ENCODE measurements at places on chromosomes 7 and 10. TPM values are rescaled to one million over a fixed set of nuclear protein-coding genes. Genes with fewer than 3 reads are reported as not detected.
A peak's percentile ranks its signal among the peaks of the same experiment; 100 is the strongest.

Gene SPOCK2
- total RNA-seq, result 1.6 TPM

Gene SPAM1
- not detected for total RNA-seq

Gene TSPAN13
- 29.9 TPM for total RNA-seq

Gene HOGA1
- total RNA-seq, result 0.28 TPM

DNA sequence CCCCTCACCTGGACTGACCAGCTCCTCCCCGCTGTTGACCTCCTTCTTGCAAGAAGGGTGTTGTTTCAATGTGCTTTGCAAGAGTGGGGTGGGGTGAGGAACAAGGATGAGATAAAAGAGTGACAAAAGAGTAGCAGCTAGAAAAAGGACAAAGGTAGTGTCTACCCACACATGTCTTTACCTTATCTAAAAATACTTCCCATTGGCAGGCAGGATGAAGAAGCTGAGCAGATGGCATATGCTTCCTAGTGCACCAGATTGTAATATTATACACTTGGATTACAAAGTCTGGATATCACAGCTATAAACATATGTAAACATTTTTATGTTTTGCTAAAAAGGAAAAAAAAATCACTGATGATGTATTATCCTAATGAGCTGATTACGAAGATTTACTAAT lies 34.5 kb downstream of the CHN2 start:
- H3K27ac ChIP-seq, result no peak overlapping the region
- no peak overlapping the region for H3K4me3 ChIP-seq
- H3K36me3 ChIP-seq, result no peaks in the 10 kb centered on the region
- no peaks in the 10 kb centered on the region for H3K27me3 ChIP-seq
- no peaks in the 10 kb centered on the region for H3K4me1 ChIP-seq
- DNase-seq, result no peak

- DNase-seq, result no peak
- H3K4me1 ChIP-seq, result no peaks in the 10 kb centered on the region
- no peak overlapping the region for H3K27ac ChIP-seq
- H3K4me3 ChIP-seq, result no peak overlapping the region
Measured at GRCh38 chr10:86888585-86889381, 68.6 kb downstream of the MMRN2 start.

GRCh38 chr7:17108049-17108584 lies 190.3 kb upstream of the AHR start:
- H3K4me3 ChIP-seq, result no peak overlapping the region
- no peak for DNase-seq
- no peaks in the 10 kb centered on the region for H3K36me3 ChIP-seq
- no peak overlapping the region for H3K27ac ChIP-seq
- H3K4me1 ChIP-seq, result no peaks in the 10 kb centered on the region
- H3K27me3 ChIP-seq, result no peaks in the 10 kb centered on the region

GRCh38 chr7:110050785-110051184 lies 1040.1 kb upstream of the LRRN3 start:
- no peak overlapping the region for H3K4me3 ChIP-seq
- no peak for DNase-seq
- no peak overlapping the region for H3K27ac ChIP-seq

- DNase-seq, result no peak
- H3K4me3 ChIP-seq, result no peak overlapping the region
- no peak overlapping the region for H3K27ac ChIP-seq
- H3K36me3 ChIP-seq, result peaks cover 14% of the 10 kb centered on the region
- no peaks in the 10 kb centered on the region for H3K4me1 ChIP-seq
Measured at GRCh38 chr10:119940487-119940886, 48.0 kb downstream of the SEC23IP start.

- no peak overlapping the region for H3K4me3 ChIP-seq
- no peaks in the 10 kb centered on the region for H3K36me3 ChIP-seq
- no peaks in the 10 kb centered on the region for H3K27me3 ChIP-seq
- no peaks in the 10 kb centered on the region for H3K4me1 ChIP-seq
Measured at GRCh38 chr7:79403451-79403850, 50.0 kb downstream of the MAGI2 start.

DNA sequence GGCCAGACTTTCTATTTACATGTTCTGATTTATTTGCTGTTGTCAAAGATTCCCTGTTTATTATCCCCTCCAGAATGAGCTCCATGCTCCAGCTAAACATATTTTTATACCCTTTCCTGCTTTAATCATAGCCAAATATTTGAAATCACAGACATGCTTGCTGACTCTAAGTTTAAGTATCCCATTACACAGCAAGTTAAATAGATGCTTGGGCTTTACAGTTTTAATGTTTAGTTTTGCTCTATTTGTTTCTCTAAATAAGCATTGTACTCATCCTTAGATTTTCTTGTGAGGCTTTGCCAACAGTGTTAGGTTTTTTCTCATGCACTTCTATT lies 196.8 kb downstream of the TAX1BP1 start:
- H3K27ac ChIP-seq, result no peak overlapping the region
- no peaks in the 10 kb centered on the region for H3K4me1 ChIP-seq
- DNase-seq, result no peak
- no peaks in the 10 kb centered on the region for H3K27me3 ChIP-seq
- H3K36me3 ChIP-seq, result no peaks in the 10 kb centered on the region

- no peak overlapping the region for H3K27ac ChIP-seq
- H3K27me3 ChIP-seq, result peaks cover 45% of the 10 kb centered on the region
- peak; percentile 59 for DNase-seq
- no peaks in the 10 kb centered on the region for H3K36me3 ChIP-seq
- H3K4me3 ChIP-seq, result peak overlapping the region; percentile 78
Measured at GRCh38 chr10:110209454-110209925, 2.1 kb downstream of the MXI1 start.

DNA sequence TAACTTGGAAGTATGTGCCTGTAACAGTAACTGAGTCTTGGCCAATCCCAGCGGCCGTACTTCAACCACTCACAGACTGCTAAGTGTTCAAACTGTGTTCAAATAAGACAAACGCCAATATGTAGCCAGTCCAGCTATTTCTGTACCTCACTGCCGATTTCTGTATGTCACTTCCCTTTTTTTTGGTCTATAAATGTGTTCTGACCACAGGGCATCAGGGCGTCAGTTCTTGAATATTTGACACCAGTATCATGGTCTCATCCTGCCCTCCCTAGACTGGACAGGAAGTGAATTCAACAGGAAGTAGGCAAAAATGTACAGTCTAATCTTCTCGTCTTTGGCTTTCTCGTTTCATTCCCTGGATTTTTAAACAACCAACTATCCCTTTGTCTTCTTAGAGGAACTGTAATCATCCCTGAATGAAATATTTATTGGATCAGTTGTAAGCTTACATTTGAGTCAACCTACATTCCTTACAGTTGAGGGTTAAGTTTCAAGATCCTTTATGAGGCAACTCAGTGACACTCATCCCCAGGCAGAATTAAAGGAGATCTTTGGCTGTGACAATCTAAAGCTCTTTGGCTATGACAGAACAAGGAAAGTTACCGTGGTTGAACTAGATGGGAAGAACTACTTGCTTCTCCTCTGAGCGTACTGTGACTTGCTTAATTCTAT lies 232.7 kb downstream of the NSUN6 start:
- no peaks in the 10 kb centered on the region for H3K4me1 ChIP-seq
- H3K4me3 ChIP-seq, result no peak overlapping the region
- DNase-seq, result no peak
- no peak overlapping the region for H3K27ac ChIP-seq
- no peaks in the 10 kb centered on the region for H3K27me3 ChIP-seq
- H3K36me3 ChIP-seq, result no peaks in the 10 kb centered on the region

DNA sequence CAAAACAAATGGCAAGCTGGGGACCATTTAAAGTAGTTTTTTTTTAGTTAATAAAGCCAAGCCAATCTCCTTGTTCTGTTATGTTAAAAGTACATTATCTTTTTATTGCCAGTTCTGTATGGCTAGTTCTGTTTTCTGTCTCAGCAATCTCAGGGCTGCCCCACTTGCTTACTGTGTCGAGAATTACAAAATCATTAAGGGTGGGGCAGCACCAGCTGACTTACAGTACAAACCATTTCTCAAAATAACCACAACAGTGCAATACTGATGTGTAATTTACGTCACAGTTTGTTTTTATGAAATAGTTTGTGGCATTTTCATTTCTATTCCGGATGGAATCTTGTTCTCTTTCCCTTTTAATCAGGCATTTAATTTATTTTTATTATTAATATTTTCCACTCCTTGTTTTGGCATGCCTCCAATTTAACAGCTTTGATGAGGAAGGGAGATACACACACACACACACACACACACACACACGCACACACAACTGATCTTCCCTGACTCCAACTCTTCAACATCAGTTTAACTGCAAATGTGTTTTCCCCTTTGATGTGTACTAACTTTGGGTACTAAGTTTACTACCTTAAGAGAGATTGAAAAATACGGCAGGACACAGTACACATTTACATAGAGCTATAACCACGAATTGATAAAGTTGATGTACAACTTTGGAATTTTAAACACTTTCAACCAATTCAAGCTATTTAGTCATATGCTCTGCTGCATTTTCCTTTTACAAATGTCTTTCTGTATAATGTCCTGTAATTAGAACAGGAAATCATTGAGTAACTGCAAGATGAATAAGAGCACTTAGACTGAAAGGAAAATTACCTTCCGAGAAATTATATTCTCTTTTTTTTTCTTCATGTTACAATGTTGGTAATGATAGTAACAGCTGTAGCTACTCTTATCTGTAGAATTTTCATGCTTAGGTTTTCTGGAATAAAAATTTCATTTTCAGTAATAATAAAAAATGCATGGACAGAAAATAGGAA lies 91.5 kb downstream of the ARID5B start:
- no peaks in the 10 kb centered on the region for H3K36me3 ChIP-seq
- H3K4me3 ChIP-seq, result no peak overlapping the region
- no peak overlapping the region for H3K27ac ChIP-seq

DNA sequence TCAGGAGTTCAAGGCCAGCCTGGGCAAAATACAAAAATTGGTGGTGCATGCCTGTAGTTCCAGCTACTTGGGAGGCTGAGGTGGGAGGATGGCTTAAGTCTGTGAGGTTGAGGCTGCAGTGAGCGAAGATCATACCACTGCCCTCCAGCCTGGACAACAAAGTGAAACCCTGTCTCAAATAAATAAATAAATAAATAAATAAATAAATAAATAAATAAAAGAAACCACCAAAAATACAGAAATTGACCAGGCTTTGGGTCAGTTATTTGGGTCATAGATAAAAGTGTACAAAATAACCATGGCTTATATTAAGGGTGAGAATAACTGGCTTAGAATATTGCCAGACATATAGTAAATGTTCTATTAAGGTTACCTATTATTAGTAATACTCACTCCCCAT lies 129.2 kb downstream of the NEUROD6 start:
- H3K36me3 ChIP-seq, result no peaks in the 10 kb centered on the region
- no peak for DNase-seq
- no peak overlapping the region for H3K27ac ChIP-seq
- H3K4me1 ChIP-seq, result no peaks in the 10 kb centered on the region

DNA sequence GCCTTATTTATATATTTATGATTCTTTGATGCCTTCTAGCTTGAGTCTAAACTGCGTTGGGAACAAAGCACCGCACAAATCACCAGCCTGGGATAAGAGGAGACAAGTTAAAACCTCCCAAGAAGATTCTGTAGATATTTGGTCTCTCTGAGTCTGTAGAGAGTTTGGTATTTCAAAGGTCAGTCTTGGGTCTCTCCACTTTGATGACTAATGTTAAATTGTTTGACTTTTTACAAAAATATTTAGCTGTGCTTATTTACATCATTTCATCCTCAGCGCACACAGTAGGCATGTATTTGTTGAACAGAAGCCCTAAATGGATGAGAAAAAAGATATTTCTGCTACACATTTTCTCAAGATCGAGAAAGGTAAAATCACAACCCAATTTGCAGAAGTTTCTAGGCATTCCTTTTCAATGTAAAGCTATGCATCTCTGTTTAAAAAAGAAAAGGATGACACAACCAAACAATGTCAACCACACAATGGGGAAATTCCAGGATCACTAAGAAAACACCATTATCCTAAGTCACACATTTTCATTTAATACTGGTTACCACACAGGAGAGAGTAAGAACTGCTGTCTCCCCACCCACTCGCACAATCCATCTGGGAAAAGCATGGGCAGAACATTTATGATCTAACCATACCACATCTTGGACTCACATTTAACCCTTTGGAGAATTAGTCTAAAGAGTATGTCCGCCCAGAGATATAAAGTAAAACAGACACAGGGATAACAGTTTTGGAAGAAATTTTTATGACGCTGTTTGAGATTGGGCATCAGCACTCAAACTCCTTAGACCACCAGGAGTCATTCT lies 4.4 kb downstream of the CDK6 start:
- H3K4me1 ChIP-seq, result peaks cover 7% of the 10 kb centered on the region
- H3K27ac ChIP-seq, result no peak overlapping the region
- H3K27me3 ChIP-seq, result peaks cover 4% of the 10 kb centered on the region
- DNase-seq, result no peak
- H3K36me3 ChIP-seq, result no peaks in the 10 kb centered on the region

GRCh38 chr7:45052011-45052410 lies 36.8 kb downstream of the NACAD start:
- H3K27ac ChIP-seq, result no peak overlapping the region
- no peaks in the 10 kb centered on the region for H3K27me3 ChIP-seq
- DNase-seq, result no peak
- no peaks in the 10 kb centered on the region for H3K4me1 ChIP-seq
- no peak overlapping the region for H3K4me3 ChIP-seq
- peaks cover 3% of the 10 kb centered on the region for H3K36me3 ChIP-seq

DNA sequence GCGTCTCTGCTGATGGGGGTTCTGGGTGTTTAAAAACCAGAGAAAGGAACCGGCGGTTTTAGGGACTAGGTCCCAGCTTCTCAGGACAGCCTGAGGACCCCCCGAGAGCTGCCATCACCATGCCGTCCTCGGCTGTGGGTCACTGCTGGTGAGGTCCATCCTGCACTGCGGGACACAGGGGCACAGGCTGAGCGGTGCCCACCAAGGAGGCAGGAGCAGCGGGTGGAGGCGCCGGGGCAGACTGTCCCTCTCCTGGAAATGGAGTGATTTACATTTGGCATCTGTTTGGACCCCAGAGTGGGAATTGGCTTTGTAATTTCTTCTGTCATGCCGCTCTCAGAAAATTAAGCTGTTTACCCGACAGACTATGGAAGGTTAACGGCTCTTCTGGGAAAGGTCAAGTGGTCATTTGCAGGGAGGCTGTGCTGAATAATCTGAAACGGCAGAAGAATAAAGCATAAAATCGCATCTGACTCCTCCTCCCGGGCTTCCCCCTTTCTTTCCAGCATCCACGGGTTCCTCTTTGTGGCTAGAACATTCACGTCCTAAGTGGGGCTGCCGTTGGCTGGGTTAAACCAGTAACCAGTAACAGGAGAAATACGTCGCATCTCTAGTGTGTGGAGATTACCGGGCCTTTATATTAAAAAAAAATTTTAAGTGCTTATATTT lies 31.7 kb downstream of the LHPP start:
- no peaks in the 10 kb centered on the region for H3K27me3 ChIP-seq
- no peak for DNase-seq
- H3K4me3 ChIP-seq, result no peak overlapping the region
- H3K4me1 ChIP-seq, result peaks cover 25% of the 10 kb centered on the region

DNA sequence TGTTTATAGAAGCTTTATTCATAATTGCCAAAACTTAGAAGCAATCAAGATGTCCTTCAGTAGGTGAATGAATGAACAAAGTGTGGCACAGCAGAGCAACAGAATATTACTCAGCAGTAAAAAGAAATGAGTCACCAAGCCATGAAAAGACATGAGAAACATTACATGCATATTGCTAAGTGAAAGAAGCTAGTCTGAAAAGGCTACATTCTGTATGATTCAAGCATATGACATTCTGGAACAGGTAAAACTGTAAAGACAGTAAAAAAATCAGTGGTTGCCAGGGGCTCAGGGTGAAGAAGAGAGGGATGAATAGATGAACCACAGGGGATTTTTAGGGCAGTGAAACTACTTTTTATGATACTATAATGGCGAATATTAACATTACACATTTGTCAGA lies 80.9 kb upstream of the APBB1IP start:
- H3K27me3 ChIP-seq, result no peaks in the 10 kb centered on the region
- DNase-seq, result no peak
- H3K36me3 ChIP-seq, result no peaks in the 10 kb centered on the region
- H3K4me1 ChIP-seq, result no peaks in the 10 kb centered on the region
- H3K4me3 ChIP-seq, result no peak overlapping the region

Measured in H1 (cell line).